ENCODE measurements at places on chromosomes 16 and 17. TPM values are rescaled to one million over a fixed set of nuclear protein-coding genes. Genes with fewer than 3 reads are reported as not detected.

OR2C1 gene
- total RNA-seq, result 0.18 TPM

TM4SF5 gene
- total RNA-seq, result not detected

ZNF469 gene
- total RNA-seq, result 0.65 TPM

RTN4RL1 gene
- 7.6 TPM for total RNA-seq

LRRC45 gene
- total RNA-seq, result 3.7 TPM

TBC1D3H gene
- total RNA-seq, result 0.32 TPM

COL1A1 gene
- total RNA-seq, result 151 TPM

KRTAP4-1 gene
- total RNA-seq, result not detected

IRX6 gene
- 0.44 TPM for total RNA-seq

PRKCB gene
- total RNA-seq, result 4.7 TPM

NME1 gene
- 37.8 TPM for total RNA-seq

CDH13 gene
- 100 TPM for total RNA-seq

SLC35G6 gene
- not detected for total RNA-seq

PGP gene
- total RNA-seq, result 21.1 TPM

TCAP gene
- total RNA-seq, result 2,797 TPM

Data from left cardiac atrium (tissue), 4 donors.